SJCRH30 (cell line): ENCODE measurements at places on chromosomes 5 and 9.

DNA sequence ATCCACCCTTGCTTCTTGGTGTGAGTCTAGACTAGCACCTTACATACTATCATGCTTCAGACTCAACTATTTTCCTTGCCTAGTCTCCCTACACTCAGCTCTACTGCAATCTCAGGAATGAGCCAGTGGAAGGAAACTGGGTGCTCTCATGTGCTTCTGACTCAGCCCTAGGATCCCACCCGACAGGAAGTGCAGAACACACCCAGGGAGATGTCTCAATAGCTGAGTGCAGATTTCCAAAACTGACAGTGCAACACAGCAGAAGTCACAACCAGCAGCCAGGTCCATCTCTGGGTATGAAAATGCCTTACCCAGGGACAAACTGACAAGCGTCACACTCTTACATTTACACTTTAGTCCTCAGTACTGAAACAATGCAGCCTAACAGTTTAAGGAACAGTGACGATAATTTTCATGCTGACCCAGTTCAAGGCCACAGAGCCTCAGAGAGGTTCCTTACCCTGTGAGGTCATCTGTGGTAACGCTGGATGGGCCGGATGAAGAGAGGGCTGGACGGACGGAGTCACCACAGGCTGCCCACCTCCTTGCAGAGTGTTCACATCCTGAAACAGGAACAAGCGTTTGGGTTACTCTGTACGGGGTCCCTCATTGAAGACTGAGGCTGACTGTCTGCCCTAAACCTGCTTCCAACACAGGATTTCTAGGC, 33.0 kb downstream of the FKBP15 start:
- peaks cover 49% of the 10 kb centered on the region for H3K36me3 ChIP-seq
- H3K4me1 ChIP-seq, result no peaks in the 10 kb centered on the region
- no peak overlapping the region for H3K4me3 ChIP-seq
- no peak overlapping the region for H3K27ac ChIP-seq
- H3K27me3 ChIP-seq, result no peaks in the 10 kb centered on the region

GRCh38 chr5:134100283-134101091, 14.0 kb upstream of the TCF7 start:
- no peaks in the 10 kb centered on the region for H3K36me3 ChIP-seq
- no peaks in the 10 kb centered on the region for H3K4me1 ChIP-seq
- no peak for DNase-seq
- peaks cover 5% of the 10 kb centered on the region; the same call in 1 of the 2 replicates for H3K27me3 ChIP-seq
- H3K27ac ChIP-seq, result no peak overlapping the region
- no peak overlapping the region for H3K4me3 ChIP-seq

DNA sequence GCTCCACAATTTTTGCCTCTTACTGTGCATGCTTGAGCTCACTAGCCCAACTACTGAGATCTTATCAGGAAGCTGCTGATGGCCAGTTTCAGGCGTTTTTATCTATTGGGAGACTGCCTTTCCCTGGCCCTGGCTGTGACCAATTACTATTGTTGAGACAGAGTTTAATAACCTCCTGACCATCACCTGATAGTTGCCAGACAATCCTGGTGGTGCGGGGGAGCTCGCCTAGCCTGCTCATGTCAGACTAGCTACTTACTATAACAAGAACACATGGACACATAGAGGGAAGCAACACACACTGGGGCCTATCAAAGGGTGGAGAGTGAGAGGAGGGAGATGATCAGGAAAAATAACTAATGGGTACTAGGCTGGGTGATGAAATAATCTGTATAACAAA, 13.0 kb upstream of the OXCT1 start:
- H3K4me3 ChIP-seq, result no peak overlapping the region
- H3K27ac ChIP-seq, result no peak overlapping the region
- H3K36me3 ChIP-seq, result 0 out of 2 replicates have a peak, but pooled peaks cover 2% of the 10 kb centered on the region

DNA sequence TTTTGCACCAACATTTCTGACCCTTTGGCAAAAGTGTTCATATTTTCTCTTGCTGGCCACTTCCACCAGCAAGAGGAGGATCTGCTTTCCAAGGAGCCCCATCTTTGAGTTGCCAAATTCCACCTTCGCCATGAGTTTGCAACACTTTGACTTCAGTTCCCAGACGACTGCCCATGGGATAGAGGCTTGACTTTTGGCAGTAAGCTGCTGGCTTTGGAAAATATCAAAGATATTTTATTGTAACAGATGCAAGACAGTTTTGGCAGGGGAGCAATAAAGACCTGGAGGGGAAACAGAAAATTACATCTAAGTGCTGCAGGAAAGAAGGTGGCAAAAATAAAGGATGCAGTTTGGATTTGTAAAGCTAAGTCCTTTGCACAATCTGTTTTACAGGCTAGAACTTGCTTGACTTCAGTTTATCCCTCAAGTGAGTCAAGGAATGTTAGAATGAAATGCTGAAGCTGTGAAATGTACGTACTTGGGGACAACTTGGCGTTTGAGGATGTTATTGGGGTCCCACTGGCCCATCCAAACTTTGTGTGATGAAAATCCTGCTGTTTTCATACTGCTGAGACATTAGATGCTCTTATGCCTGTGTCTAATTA, 232.9 kb downstream of the GOLPH3 start:
- DNase-seq, result no peak
- no peak overlapping the region for H3K4me3 ChIP-seq
- H3K36me3 ChIP-seq, result no peaks in the 10 kb centered on the region
- H3K27me3 ChIP-seq, result 0 out of 2 replicates have a peak, but pooled peaks cover 6% of the 10 kb centered on the region
